ENCODE measurements at places on chromosomes 16 and 17.

- DNase-seq, result no peak
Measured at GRCh38 chr17:63768433-63768832, 5.0 kb downstream of the CCDC47 start.

GRCh38 chr17:55275894-55276804 lies 11.4 kb downstream of the HLF start:
- DNase-seq, result no peak

- peak; percentile 55 for DNase-seq
Measured at GRCh38 chr17:7261379-7262191, 693 bp downstream of the CLDN7 start.

GRCh38 chr16:10529895-10530669 lies 50.3 kb downstream of the EMP2 start:
- DNase-seq, result no peak

DNA sequence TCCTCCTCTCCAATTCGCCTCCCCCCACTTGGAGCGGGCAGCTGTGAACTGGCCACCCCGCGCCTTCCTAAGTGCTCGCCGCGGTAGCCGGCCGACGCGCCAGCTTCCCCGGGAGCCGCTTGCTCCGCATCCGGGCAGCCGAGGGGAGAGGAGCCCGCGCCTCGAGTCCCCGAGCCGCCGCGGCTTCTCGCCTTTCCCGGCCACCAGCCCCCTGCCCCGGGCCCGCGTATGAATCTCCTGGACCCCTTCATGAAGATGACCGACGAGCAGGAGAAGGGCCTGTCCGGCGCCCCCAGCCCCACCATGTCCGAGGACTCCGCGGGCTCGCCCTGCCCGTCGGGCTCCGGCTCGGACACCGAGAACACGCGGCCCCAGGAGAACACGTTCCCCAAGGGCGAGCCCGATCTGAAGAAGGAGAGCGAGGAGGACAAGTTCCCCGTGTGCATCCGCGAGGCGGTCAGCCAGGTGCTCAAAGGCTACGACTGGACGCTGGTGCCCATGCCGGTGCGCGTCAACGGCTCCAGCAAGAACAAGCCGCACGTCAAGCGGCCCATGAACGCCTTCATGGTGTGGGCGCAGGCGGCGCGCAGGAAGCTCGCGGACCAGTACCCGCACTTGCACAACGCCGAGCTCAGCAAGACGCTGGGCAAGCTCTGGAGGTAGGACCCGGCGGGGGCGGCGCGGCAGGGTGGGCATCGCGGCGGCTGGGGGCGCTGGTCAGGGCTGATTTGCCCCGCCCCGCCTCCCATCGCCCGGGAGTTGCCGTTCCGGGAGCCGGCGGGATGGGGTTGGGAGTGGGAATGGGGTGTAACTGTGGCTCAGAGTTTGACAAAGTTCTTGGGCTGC lies 567 bp downstream of the SOX9 start:
- peak; percentile 85 for DNase-seq

- no peak for DNase-seq
Measured at GRCh38 chr16:56233795-56234566, 42.7 kb downstream of the GNAO1 start.

GRCh38 chr16:72369274-72369673 lies 197.3 kb upstream of the PMFBP1 start:
- no peak for DNase-seq

GRCh38 chr17:39703913-39704312 lies 4.0 kb downstream of the ERBB2 start:
- DNase-seq, result no peak

DNA sequence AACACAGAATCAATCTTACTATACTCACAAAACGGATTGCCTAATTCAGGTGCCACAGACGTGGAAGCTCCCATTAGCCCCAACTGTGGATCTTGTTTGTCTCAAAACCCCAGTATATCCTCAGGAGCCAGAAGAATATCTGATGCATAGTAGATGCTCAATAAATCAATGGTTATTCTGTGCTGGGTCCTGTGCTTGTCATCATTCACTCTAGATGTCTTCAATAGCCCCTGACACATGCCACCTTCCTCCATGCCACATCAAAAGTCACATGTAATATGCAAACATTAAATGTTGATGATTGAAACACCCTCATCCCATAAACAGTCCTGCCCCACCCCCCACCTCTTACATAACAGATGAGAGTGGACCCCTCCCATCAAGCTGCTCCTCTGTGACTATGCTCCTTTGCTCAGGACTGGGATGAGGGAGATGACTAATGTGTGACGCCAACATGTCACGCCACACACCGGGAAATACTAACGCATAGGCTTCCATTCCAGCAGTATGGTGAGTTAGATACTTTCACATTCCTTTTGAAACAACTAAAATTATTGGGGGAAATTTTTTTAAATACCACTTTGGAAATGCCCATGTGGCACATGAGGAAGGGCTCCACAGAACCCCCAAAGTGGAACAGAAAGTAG lies 267.6 kb upstream of the SDK2 start:
- peak; percentile 18 for DNase-seq

- DNase-seq, result peak; percentile 74
Measured at GRCh38 chr16:86509759-86510464, 415 bp upstream of the FOXF1 start.

- DNase-seq, result no peak
Measured at GRCh38 chr17:33324736-33325135, 31.6 kb upstream of the ASIC2 start.

DNA sequence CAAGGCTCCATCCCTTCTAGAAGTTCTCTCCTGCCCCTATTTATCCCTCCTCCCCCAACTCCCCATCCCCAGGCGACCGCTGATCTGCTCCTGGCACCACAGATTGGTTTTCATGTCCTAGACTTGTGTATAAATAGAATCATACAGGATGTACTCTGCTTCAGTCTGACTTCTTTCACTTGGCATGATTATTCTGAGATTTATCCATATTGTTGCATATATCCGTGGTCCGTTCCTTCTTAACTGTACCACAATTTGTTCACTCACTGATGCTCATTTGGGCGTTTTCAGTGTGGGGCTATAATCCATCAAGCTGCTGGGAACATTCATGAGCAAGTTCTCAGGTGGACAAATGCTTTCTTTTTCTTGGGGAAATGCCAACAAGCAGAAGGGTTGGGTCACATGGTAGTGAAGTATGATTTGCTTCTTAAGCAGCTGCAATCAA lies 23.9 kb downstream of the PITPNM3 start:
- DNase-seq, result no peak

- no peak for DNase-seq
Measured at GRCh38 chr16:1709356-1709755, 3.4 kb downstream of the MAPK8IP3 start.

DNA sequence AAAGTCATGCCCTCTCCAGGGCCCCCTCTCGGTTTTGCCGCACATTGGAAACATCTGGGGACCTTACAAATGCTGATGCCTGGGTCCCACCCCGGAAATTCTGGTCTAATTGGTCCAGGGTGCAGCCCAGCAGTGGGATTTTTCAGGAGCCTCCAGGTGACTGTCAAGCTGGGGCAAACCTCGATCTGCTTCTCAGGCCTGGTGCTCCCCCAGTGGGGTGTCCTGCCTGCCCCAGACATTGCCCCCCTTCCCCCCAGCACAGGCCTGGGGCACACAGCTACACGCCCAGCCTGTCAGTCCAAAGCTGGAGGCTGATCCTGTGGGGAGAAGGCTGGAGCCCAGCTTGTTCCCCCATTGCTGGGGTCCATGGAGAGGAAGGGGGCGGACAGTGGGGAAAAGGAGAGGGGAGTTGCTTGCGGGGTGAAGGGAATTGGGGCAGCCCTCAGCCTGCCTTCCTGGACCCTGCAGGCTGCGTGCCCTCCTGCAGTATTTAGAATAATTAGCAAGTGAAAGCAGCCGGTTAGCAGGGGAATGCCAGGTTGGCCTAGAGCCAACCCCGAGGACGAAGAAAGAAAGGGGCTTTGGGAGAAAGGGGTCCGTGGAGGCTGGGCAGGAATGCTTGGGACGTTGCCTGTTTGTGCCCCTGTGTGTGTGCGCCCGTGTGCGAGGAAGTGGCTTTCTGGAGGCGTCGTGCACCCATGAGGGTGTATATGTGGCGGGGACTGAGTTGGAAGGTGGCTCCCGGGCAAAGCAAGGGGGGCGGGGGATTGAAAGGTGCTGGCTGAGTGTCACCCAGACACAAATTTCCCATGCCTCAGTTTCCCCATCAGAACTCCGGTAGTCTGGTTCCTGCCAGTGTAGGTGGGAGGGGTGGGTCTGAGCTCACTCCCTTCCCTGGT lies 5.9 kb downstream of the FOXJ1 start:
- DNase-seq, result no peak

DNA sequence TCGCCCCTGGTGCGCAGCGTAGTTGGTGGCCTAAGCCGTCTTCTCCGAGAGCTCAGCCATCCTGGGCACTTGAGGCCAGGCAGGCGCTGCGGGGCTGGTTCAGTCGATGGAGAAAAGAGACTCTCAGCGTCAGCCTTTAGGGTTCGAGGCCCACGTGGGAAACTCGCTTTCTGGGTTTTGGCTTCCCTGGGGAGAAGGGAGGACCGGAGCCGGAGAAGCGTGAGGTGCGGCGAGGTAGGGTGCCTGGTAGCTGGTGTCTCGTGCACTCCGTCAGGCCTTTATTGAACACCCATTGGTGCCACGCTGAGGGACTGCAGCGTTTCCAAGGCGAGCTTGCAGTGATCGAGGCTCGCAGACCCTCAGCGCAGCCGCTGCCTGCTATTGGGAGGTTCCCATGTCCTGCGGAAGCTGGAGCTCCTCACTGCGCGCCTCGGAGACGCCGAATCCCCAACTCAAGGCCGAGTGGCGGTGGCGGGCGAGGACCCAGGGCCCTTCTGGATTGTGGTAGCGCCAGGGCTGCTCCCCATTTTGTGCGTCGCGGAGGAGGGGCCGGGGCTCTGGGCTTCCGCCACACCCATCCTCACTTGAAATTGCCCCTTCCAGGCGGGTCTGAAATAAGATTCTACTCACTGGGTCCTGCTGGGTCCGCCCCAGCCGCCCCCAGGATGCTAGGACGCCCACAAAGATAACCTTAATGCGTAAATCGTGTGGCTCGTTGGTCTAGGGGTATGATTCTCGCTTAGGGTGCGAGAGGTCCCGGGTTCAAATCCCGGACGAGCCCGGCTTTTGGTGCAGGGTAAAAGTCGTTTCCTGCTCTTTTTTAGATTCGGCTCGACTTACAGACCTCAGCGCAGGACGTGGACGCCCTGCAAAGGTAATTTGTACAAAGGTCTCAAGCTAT lies 1.2 kb downstream of the OR1F1 start:
- peak; percentile 77 for DNase-seq

- DNase-seq, result no peak
Measured at GRCh38 chr17:2309338-2310154, 5.8 kb downstream of the SRR start.

DNA sequence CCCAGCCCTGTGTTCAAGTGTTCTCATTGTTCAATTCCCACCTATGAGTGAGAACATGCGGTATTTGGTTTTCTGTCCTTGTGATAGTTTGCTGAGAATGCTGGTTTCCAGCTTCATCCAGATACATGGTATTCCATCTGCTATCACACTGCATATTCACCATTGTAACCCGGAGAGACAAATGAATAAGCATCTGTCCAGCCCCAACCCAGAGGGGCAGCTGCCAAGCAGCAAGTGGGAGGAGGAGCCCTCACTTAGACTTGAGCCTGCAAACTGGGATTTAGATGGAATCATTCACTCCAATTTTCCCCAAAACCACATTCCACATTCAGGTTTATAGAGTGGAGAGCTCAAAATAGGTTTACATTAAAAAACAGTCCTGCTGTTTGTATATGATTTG lies 41.6 kb downstream of the SHISA6 start:
- peak; percentile 17 for DNase-seq

DNA sequence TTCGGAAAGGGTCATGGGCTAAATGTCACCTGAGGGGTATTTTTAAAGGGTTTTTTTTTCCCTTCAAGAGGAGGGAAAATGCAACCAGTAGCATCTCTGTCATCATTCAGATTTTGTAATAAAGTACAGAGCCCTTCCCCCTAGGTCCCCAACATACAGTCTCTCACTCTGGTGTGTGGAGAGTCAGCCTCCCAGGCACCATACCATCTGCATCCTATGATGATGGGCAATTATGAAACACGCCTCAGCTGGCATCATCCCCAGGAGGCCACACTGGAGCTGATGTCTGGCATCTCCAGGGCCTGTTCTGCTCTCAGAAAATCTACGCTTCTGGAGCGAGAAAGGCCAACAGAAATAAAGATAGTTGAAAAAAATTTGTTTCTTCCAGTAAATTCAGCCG lies 32.0 kb downstream of the TBX4 start:
- no peak for DNase-seq

DNA sequence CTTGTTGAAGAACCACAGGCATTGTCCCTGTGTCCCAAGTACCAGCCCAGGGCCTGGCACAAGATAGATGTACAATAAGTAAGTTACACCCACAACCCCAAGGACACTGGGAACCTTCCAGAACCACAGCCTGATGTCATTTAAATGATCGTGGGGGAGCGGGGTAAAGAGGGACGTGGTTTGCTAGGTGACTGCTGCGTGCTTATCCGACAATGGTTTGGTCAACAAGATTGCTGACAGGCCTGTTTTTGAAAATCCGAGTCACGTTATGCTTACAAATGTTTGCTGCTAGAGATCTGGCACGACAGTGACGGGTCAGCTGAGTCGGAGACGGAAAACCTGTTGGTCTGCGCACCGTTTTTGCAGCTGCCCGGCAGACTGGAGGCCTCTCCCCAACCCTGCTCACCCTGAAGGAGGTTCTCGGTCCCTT lies 22.8 kb downstream of the COTL1 start:
- DNase-seq, result no peak

GRCh38 chr17:40326014-40326831 lies 17.2 kb downstream of the RARA start:
- DNase-seq, result no peak

- no peak for DNase-seq
Measured at GRCh38 chr17:80789356-80789902, 202.2 kb upstream of the CHMP6 start.

GRCh38 chr17:42323268-42323773 lies 35.0 kb downstream of the STAT5A start:
- DNase-seq, result no peak

DNA sequence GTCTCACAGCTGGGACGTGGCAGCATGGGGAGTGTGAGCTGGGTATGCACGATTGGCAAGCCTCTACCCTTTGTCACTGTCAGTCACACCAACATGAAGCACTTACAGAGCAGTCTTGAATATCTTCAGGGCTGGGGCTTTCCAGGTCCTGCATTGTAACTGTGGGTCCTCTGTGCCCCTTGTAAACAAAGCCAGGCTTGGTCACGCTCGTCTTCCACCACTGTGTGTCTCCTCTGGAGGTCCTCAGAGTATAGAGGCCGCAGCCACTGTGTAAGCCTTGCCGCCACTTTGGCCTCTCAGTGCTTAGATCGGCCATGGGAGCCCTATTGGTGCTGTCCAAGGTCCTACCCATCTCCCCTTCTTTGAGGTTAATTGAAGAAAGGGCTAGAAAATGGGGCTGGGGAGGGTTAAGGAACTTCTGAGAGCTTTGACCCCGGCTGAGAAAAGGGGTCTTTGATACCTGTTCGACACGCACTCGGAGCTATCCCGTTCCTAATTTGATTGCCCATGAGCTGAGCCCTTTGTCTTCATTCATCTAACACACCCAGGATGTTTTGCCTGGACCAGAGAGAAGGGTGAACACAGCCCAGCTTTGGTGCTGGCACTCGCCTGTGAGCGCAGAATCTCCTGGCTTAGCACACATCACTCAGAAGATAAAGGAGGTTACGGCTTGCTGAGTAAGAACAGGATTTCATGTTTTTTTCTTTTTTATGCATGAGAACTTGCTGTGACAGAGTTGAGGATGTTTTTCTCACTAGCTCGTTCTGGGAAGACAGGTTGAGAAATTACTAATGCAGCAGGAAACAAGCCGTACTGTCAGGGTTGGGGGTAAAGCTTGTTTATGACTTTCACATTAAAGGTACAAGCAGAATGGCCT lies 267.9 kb downstream of the CPPED1 start:
- DNase-seq, result peak; percentile 66

GRCh38 chr17:47694581-47695428 lies 844 bp downstream of the TBKBP1 start:
- peak; percentile 73 for DNase-seq

- DNase-seq, result no peak
Measured at GRCh38 chr16:24950275-24950674, 64.9 kb downstream of the ARHGAP17 start.

All from ecto neural progenitor cell (in vitro differentiated cells).